ENCODE measurements at places on chromosomes 7 and 10.
A peak's percentile ranks its signal among the peaks of the same experiment; 100 is the strongest.

DNA sequence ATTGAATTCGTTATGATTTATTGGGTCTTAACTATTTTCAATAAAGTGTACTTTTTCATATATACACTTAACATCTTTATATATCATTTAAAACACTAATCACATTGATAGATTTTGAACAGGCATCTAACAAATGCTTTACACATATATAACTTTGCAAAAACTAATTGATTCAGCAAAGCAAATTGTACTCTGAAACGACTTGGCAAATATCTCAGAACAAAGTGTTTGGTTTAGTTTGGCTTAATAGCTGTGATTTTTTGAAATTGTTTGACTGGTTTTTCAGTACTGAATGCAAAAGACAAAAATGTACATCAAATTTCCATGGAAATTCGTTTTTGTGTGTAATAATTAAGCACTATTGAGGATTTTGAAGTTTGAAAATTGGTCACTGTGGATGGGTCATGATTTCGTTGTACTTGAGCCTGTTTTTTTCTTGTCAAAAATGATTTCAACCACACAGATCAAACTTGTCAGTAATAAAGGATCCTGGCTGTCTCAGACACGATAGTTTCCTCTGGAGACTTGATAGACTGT is 125.3 kb upstream of the SLC25A13 start:
- no peak for DNase-seq

DNA sequence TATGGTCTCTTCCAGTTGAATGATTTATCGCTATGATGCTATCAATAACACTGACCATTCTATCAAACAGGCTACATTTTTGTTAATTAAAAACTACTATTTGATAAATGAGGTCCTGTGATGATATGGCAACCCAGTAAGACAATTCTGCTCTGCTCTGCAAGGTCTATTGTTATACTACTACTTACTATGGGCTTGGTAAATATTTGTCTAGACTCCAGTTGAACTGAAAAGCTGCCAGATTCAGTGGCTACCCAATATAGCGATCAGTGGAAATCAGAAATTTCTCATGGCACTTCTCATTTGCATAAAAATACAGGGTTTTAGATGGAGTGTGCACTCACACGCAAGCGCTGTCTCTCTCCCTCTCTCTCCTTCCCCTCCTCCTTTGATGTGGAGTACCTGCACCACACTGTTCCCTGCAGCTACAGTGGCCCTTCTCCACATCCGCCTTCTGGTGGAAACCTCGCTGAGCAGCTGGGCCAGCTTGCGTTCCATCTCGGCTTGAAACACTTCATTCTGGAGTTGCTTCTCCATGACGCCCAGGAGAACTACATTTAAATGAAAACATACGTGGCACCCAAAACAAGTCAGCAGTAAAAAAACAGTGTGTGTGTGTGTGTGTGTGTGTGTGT is 77.9 kb downstream of the KIAA1549 start:
- DNase-seq: peak; percentile 62

DNA sequence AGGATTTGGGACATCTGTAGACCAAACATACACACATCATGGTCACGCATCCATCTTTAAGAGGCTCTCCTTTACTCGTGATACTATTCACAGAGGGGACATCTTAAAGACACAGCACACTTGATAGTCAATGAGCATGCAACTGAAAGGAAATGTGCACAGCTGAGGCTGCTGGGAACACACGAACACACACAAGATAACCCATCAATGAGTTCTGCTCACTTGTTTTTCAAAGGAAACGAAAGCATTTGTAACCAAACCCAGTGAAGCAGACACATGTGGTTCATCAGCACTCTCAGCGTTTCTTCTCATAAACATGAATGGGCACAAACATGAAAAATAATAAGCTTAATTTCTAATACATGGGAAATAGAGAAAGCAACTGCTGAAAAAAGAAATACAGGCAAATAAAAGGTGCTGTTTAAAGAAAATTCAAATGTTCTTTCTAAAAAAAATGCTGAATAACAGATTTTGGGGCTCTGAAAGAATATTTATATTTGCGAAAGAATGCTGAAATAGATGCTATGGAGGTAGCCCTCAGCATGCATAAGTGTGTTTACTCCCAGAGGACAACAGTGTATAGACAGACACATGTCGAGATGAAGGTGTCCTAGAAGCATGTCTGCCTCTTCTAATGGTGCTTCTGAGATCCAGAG is 59.7 kb upstream of the LAMB4 start:
- no peak for DNase-seq

DNA sequence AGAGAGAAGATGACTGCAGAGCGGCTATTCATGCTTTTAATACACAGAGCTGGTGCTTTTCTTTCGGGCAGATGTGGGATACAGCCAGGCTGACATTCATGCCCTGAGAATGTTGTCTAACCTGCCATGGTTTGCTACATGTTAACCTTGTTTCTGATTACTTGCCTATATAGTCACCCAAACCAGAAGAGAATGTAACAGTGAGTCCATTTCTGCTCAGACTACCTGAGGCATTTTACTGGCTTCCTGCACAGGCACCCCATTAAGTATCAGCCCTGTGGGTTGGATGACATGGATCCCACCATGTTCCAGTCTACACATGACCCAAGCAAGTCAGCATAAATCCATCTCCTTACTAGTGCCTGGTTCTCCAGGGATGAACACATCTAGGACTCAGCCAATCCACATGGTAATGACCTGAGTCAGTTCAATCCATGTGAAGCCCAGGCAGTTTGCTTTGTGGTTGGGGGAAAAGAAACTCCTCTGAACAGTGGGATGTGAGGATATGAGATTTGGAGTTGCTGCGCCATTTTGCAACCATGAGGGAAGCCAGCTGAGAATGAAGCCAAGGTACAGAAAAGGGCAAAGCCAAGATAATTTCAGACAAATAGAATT is 55.7 kb upstream of the MKX start:
- DNase-seq: no peak

DNA sequence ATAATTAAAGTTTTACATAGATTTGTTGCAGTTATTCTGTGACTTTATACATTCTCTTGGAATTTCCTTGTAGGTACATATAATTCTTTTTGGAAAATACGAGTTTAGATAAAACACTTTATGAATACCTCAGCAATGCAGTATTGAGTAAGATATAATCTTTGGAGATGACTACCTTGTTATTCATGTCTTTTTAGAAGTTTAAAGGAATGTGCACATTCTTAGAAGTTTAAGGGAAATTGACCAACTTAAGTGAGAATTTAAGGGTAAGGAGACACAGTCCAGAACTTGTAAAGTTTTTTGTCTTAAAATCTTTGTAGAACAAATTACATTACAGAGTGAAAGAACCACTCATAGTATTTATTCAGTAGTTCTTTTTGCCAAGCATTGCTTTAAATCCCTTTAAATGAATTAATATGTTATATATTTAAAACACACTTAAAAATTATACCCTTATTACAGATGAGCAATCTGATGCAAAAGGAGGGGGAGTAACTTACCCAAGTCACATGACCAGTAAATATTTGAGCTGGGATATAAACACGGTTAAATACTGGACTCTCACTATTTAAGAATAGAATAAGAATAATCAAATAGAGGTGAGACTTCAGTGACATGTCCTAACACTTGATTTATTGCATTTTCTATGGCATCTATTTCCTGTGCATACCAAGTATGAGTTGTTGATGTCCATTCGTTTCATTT is 139.5 kb upstream of the FERD3L start:
- no peak for DNase-seq

DNA sequence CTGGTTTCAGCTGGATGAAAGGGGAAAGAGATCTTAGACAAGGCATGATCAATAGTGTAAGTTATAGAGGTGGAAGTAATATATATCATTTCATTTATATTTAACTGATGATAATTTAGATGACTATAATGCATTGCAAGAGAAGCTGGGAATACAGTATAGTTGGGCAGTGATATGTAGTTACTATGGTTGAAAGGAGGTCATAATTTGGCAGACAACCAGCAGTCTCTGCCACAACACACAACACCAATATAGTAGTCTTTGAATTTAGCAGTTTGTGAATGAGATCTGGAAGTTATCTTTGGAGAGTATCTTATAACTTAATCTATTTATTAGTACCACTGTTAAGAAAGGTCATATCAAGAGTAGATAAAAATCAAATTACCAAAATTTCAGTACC is 39.9 kb downstream of the TAX1BP1 start:
- no peak for DNase-seq

DNA sequence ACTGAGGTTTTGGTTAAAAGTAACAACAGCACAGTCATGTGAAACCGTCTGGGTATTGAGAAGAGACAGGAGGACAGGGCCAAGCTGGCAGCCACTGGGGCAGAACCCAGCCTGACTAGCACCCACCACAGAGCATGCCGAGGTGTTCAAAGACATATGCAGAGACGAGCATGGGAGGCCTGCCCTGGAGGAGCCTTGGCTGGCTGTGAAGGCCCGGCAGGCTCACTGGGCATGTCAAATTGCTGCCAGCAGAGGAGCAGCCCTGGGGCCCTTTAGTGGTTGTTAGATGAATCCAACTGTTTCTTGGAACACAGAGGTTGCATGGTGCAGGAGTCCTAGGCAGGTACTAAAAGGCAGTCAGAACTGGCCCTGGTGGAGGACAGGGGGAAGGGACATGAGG is 5.0 kb upstream of the GDF2 start:
- no peak for DNase-seq

GRCh38 chr7:42002654-42003053 is 234.4 kb downstream of the GLI3 start:
- no peak for DNase-seq

DNA sequence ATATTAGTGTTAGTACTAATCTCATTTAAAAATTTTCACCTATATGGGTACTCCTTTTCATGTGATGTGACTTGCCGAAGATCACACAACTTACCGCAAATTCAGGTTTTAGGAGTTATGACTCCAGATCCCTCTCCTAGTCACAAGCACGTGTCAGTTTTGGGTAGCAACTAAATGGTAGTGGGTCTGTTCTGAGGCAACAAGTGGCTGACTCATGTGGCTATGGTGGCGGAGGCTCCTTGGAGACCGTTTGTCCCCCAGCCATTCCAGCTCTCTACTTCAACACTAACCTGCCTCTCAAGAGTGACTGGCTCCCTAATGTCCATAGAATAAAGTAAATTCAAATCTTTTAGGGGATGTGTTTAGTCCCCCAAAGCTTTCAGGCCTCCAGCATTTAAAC is 39.5 kb downstream of the MRC1 start:
- no peak for DNase-seq

DNA sequence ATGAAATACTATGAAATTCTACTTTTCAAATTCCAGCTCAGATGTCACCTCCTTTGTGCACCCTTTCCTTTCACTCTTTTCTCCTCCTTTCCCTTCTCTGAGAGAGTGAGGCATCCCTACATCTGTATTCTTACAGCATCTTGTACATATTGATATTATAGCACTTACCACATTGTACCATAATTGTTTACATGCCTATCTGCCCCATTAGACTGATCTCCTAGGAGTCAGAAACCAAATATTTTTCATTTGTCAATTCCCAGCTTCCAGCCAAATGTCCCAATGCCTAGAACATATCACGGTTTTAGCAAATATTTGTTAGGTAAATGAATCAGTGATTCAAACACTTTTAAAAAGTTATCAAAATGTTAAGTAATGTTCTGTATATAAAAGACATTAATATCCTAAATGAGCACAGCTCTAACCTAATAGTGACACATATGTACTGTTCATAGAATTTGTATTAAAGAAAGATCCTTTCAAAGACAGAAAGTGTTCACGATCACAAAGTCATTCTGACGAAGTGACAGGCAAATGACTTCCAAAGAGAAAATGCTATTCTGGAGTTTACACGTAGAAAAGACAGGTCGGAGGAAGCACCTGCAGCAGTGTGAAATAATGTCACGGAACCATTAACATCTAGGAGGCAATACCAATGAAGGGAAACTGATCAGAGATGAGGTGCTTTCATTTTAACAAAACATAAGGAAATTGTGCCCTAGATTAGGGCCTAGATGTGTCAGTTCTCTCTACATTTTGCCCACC is 774.2 kb downstream of the MAGI2 start:
- DNase-seq: no peak

- no peak for DNase-seq
These were observed 53.5 kb upstream of the SEMA3E start for GRCh38 chr7:83702446-83702845.

DNA sequence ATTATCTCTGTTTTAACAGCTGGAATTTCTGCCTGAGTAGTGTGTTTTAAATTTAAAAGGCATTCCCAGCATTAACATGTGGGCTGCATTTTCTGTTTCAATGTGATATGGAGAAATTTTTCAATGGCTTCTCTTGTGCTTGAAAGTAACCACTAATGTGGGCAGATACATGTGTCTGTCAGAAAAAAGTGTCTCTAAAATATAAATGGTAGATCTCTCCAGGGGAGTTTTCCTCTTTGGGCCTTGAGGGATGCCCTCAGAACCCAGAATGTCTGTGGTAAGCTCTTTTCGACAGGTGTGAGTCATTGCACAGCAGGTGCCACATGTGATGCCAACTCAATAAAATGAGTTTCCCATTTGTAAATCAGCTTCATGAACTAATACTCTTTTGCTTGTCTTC is 221.1 kb downstream of the SEMA3E start:
- DNase-seq: no peak

DNA sequence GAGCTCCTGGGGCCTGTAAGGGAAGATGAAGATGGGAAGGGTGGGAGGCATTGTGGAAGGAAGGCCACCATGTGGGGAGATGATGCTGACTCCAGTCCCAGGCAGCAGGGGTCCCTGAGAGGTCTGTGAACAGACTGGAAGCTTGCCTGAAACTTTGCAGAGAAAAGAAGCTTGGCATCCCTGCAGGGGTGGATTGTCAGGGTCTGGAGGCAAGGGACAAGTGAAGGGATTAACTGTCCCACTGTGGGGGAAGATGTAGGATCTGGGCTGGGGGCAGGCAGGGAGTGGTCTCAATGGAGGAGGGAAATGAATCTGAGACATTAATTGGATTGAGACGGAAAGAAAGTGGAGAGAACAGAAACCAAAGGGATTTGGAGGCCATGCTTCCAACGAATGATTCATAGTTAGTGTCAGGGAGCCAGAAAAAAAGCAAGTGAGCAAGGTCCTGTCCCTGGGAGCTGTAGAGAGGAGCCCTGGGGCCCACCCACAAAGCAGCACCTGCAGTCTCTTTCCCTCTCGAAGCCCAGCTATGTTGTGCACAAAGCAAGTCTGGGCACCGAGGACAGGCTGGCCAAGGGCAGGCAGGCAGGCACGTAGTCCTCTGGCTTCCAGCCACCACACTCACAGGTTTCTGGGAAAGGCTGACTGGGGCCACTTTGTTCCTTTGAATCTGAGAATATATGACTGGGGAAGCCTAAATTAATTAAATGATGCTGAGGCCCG is 4.7 kb upstream of the SLC18A3 start:
- no peak for DNase-seq
